BJ (cell line): ENCODE measurements at places on chromosomes 3 and 15.

DNA sequence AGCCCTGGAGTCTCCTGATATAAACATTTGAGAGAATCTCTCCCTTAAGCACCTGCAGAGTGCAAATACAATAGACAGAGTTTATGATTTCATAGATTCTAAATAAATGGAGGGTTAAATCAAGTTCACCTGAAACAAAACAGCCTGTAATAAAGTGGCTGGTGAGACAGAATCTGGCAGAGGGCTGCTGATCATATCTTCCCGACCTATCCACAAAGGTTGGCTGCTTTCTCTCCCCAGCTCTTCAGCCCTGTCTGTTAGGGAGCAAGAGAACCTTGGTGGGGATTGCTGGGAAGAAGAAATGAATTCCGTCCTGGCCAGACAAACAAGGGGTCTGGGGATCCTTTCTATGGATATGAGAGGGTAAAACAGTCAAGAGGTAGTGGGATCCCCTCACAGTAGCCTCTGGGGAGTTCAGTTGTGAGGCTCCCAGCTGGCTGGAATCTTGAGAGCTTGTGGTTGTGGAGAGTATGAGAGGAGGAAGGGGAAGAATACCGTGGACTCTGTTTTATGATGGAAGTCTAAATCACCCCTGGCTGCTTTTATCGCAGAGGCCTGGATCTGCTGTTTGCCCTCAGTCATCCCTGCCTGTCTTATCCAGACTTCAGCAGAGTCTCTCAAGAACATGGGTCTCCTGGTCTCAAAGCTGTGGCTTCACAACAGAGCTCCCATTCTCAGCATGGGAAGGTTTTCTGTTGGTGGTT is 451.3 kb downstream of the NTRK3 start:
- no peak for DNase-seq

DNA sequence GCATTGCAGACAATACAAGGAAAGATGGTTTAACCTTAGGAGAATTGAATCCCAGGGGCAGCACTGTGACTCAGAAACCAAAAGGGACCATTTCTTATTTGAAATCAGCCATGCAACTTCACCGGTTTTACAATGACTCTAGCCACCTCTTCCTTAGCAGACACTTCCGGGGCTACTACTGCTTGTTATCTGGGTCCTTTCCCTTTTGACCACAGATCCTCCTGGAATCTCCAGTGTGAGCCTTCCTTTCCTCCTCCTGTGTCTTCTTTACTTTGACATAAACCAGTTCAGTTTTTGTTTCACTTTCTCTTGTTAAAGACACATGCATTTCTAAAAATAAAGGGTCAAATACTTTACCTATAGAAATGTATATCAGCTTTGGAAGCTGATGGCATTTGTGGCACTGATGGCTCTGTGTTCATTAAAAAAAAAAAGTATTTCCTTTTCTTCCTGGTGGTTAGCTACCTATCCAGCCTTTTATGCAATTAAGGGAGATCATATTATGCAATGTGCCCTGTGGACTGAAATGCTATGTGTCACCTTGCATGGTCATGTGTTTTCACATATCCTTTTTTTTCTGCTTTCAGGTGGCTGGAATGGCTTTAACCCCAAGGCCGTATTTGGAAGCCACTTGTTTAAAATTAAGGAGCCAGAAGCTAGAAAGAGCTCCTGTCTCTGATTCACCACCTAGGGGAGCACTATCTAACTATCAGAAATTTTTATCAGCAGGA is 296.2 kb downstream of the CHL1 start:
- DNase-seq, result no peak

GRCh38 chr15:89148126-89148525 is 59.9 kb downstream of the ABHD2 start:
- DNase-seq, result no peak

DNA sequence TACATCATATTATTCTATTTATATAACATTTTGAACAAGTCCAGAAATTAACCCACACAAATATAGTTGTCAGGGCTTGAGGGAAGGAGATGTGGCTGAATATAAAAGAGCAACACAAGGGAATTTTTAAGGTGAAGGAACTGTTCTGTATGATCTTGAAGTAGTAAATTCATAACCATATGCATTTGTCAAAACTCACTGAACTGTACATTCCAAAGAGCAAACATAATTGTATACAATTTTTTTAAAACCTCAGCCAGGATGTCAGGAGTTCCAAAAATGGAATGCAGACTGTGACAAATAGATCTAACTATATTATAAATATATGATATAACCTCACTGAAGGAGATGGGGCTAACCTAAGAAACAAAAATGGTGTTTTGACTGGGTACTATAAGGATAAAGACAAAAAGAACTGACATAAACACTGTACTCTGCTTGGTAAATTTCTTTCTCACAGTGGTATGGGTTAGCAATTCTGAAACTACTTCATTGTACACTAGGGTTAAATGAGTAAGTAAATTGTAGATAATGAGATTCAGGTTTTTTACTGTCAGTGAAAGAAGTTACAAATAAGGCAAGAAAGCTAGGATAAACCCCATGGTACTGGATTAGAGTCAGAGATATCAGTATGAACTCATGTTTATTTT is 14.4 kb downstream of the GOLGB1 start:
- DNase-seq, result no peak

DNA sequence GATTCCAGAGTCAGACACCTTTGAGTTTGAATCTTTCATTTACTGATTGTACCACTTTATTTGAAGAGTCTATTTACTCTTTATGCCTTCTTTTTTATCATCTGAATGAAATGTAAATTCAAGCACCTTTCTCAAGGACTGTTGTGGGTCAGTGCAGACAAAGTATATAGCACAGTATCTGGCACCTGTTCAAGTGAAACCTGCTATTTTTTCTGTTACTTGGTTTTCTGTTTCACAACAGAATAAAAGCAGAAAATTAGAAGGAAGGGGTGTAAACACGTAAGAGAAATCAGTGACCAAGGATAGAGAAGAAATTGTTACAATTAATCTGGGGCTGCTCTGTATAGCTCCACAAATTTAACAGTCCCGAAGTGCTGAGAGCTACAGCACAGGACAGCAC is 357.4 kb downstream of the RSL24D1 start:
- no peak for DNase-seq

GRCh38 chr15:90413411-90414379 is 25.7 kb downstream of the IQGAP1 start:
- DNase-seq, result no peak
